ENCODE measurements at places on chromosomes 7 and 10. TPM values are rescaled to one million over a fixed set of nuclear protein-coding genes. Genes with fewer than 3 reads are reported as not detected.

Gene UCMA
- not detected for total RNA-seq

Gene LIPM
- total RNA-seq: not detected

Gene OR6V1
- not detected for total RNA-seq

Gene CALCR
- 0.24 TPM for total RNA-seq

Gene CPA2
- total RNA-seq: not detected

Gene BLNK
- 11.2 TPM for total RNA-seq

Measured in lower lobe of right lung (tissue), 2 donors.